ENCODE measurements at places on chromosomes 16 and 17. TPM values are rescaled to one million over a fixed set of nuclear protein-coding genes. Genes with fewer than 3 reads are reported as not detected.

Gene GNG13
- not detected for total RNA-seq

DNA sequence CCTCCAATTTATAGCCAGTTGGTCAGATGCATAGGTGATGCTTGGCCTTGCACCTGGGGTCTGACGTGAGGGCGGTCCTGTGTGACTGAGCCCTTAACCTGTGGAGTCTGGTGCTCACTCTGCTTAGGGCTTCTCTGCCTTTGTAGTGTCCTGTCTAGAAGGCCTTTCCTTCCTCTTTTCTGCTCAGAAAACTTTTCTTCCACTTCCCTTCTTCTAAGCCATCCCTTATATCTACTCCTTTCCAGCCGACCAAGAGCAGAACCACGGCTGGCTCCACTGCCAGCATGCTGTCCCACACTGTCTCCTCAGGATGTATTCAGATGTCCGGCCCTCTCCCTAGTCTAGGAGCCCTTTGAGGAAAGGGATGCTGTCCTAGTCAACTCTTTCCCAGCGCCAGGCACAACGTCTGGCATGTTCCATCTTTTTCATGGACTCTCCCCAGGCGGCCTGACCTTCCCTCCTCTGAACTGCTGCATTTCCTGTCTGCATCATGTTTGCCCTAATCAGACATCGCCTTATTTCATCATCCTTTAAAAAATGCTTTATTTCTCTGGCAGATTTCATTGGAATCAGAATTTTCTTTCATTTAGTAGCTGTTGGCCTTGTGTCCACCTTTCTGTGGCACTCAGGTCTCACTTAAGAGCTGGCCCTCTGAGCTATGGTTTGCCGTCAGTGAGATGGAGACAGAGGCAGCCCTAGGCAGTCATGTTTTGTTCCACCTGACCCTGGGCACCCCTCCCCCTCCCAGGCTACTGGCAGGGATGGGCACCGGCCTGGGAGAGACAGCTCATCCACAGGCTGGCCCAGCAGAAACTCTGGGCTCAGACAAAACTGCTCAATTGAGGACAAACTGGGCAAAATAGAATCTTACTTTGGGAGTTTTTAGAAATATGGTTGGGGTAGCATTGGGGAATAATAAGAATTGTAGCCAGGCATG is 15.5 kb upstream of the BRCA1 start:
- no peaks in the 10 kb centered on the region for H3K4me1 ChIP-seq
- DNase-seq = no peak
- no peaks in the 10 kb centered on the region for H3K27me3 ChIP-seq
- H3K36me3 ChIP-seq = no peaks in the 10 kb centered on the region
- no peak overlapping the region for H3K4me3 ChIP-seq

DNA sequence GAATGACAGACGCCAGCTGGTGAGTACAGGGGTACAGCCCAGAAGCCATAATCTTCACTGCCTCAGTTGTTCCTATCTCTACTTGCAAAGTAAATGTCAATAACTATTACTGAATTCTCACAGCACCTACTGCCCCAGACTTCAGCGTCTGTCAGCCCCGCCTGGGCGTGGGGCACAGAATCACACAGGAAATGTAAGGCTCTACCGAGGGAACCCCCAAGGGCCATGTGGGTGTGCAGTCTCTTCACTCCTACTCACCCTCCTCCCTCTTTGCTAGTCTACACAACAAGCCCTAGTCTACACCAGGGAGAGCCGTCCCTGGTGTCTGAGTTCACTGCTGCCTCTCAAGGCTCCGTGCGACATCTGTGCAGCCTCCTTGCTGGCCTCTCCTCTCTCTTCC is 4.5 kb downstream of the NPTX1 start:
- DNase-seq = no peak
- peaks cover 2% of the 10 kb centered on the region for H3K27me3 ChIP-seq
- no peaks in the 10 kb centered on the region for H3K36me3 ChIP-seq
- H3K4me1 ChIP-seq = peaks cover 25% of the 10 kb centered on the region
- H3K27ac ChIP-seq = no peak overlapping the region
- H3K4me3 ChIP-seq = no peak overlapping the region

Gene CDH5
- 58.6 TPM for total RNA-seq

- no peaks in the 10 kb centered on the region for H3K36me3 ChIP-seq
- H3K27ac ChIP-seq = no peak overlapping the region
- no peak overlapping the region for H3K4me3 ChIP-seq
- H3K4me1 ChIP-seq = peaks cover 4% of the 10 kb centered on the region
- DNase-seq = no peak
Observed at GRCh38 chr16:10813099-10813455, 5.5 kb downstream of the TVP23A start.

DNA sequence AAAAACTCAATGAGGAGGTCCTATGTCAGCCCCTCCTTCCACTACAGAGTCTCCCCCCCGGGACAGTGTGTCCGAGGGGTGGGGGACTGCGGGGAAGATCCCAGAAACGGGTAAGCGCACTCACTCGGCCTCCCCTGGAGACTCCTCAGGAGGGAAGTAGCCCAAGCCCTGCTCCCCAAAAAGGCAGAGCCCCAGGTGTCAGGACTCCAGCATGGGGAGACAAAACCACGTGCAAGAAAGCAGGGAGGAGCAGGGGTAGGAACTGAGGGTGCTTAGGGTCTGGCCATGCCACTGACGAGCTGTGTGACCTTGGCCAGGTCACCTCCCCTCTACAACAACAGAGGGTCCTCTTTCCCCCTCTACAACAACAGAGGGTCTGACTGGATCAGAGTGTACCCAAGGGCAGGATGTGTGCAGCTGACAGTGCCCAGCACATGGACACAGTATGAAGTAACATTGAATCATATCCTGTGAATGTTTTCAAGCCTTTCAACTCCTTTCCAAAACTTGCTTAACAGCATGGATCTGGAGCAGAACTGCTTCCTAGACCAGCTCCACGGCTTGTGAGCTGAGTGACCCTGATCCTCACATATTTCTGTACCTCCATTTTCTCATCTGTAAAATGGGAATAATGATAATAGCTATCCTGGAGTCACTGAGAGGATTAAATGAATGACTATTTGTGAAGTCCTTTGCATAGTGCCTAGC is 2.1 kb upstream of the NAGS start:
- H3K4me3 ChIP-seq = no peak overlapping the region
- H3K27me3 ChIP-seq = peaks cover 18% of the 10 kb centered on the region
- no peak for DNase-seq
- H3K36me3 ChIP-seq = no peaks in the 10 kb centered on the region
- peaks cover 22% of the 10 kb centered on the region for H3K4me1 ChIP-seq
- H3K27ac ChIP-seq = no peak overlapping the region

Gene HAP1
- total RNA-seq = 0.14 TPM

DNA sequence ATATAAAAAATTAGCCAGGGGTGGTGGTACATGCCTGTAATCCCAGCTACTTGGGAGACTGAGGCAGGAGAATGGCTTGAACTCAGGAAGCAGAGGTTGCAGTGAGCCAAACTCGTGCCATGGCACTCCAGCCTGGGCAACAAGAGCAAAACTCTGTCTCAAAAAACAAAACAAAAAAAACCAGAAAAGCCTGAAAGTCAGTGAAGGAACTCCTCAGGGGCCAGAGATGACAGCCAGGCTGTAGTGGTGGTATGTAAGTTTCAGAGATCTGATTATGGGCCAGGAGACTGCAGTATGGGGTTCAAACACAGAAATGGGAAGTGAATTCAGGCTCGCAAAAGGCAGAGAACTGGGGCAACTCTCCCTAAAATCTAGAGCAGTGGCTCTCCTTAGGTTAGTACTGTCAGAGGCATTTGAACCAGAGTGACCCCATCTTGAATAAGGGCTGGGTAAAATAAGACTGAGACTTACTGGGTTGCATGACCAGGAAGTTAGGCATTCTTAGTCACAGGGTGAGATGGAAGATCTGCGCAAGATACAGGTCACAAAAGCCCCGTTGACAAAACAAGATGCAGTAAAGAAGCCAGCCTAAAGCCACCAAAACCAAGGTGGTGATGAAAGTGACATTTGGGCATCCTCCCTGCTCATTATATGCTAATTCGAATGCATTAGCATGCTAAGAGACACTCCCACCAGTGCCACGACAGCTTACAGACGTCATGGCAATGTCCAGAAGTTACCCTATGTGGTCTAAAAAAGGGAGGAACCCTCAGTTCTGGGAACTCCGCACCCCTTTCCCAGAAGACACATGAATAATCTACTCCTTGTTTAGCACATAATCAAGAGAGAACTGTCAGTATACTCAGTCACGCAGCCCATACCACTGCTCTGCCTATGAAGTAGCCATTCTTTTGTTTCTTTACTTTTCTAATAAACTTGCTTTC is 120.2 kb upstream of the XYLT1 start:
- H3K27me3 ChIP-seq = no peaks in the 10 kb centered on the region
- H3K4me1 ChIP-seq = no peaks in the 10 kb centered on the region
- no peak overlapping the region for H3K27ac ChIP-seq
- H3K36me3 ChIP-seq = no peaks in the 10 kb centered on the region
- no peak overlapping the region for H3K4me3 ChIP-seq

Gene CPSF4L
- not detected for total RNA-seq

- peak overlapping the region; percentile 94 for H3K27ac ChIP-seq
- peak overlapping the region; percentile 66 for H3K4me3 ChIP-seq
Observed at GRCh38 chr17:35586569-35587073, 501 bp upstream of the AP2B1 start.

GRCh38 chr16:81263470-81264220 is 25.2 kb downstream of the BCO1 start:
- H3K27me3 ChIP-seq = no peaks in the 10 kb centered on the region
- H3K4me3 ChIP-seq = no peak overlapping the region
- no peak for DNase-seq

Gene ACAP1
- total RNA-seq = 18.5 TPM

DNA sequence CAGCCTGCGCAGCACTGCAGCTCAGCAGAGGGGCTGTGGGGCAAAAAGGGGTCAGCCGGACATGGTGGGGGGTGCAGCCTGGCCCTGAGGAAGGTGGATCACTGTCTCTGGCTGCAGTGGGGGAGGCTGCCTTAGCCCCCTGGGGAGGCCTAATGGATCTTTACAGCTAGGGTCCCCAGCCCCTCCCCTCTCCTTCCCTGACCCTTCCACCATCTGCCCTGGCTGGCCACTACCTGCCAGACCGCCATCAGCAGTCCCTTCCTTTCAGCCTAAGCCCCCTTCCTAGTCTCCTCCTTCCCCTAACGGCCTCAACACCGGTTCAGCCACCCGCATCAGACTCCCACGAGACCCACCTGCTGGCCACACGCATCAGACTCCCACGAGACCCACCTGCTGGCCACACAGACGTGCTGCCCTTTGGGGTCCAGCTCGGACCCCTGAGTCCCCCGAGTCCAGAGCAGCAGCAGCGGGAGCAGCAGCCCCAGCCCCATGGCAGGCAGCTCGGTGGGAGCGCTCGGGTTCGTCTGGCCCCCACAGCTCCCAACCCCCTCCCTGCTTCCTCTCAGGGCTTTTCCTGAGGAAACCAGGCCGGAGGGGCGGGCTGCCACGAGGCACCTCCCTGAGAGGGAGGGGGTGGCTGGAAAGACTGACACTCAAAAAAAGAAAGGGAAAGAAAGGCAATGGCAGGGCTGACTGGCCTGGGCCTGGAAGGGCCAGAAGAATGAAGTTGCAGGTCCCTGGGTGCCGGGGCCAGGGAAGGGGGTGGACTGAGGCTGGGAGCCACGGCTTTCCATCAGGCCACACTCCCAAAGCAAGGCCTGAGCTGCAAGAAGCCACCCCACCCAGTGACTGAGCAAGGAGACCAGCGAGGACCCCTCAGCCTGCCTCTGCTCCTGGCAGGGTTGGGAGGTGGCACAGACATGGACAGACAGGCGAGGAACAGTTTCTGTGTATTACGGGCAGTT is at the start of gene SCARF1:
TSS of gene SCARF1 (minus strand) at position 526 of the 965 bp plus-strand sequence. CDS start at position 491, 35 bp downstream.
- H3K4me3 ChIP-seq = peak within 1 kb of the TSS; percentile 56
- H3K4me1 ChIP-seq = peaks cover 61% of the 10 kb centered on the region
- peak; percentile 87 for DNase-seq
- H3K27me3 ChIP-seq = no peaks in the 10 kb centered on the region
- H3K36me3 ChIP-seq = peaks cover under 1% of the 10 kb centered on the region

Gene STH
- not detected for total RNA-seq

DNA sequence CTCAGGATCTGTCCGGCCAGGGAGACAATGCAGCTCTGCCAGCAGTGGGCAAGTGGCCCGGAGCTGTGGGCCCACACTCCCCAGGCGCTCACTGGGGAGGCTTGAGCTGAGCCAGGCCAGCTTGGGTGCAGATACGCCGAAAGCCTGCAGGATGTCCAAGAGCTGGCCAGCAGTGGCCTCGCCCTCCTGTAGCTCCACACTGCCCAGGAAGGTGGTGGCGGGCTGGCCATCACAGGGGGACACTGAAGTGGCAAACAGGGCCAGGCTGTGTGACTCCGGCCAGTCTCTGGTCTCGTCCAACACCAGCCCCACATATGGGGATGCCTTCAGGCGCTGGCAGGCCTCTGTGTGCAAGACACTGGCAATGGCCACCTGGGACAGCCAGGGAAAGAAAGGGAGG is 9.6 kb downstream of the C17orf113 start:
- peaks cover 11% of the 10 kb centered on the region for H3K4me1 ChIP-seq
- H3K27ac ChIP-seq = no peak overlapping the region
- DNase-seq = no peak
- H3K27me3 ChIP-seq = no peaks in the 10 kb centered on the region
- H3K4me3 ChIP-seq = no peak overlapping the region

Gene PRDM7
- not detected for total RNA-seq

DNA sequence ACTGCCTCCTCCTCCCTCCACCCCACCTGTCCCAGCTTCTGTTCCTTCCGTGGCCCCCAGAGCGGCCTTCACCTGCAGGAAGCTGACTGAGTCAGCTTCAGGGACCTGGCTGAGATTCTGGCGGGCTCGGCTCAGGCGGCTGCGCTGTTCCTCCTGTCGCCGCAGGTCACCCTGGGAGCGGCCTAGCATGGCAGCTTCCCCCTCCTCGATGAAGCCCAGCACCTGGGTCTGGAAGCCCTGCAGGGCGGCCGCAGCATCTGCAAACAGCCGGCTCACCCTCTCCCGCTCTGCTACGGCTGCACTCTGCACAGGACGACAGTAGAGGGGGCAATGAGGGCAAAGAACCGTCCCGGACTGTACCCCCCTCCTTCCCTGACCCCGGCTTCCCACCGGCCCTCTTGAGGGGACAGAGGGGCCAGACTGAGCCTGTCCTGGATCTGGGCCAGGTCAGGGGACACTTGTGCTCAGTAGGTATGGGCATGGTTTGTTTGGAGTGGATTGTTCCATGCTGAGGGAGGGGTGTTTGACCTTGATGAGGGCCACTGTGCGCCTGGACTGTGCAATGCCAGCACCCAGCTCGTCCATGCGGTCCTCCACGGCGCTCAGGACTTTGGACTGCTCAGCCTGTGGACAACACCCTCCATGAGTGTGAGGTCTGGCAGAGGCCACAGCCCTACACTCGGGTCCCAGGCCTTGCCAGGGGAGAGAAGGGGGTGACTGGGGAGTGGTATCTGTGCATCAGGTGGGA is 2.0 kb downstream of the TRIM47 start:
- peaks cover 3% of the 10 kb centered on the region for H3K27me3 ChIP-seq
- peak; percentile 87 for DNase-seq
- H3K36me3 ChIP-seq = peaks cover 7% of the 10 kb centered on the region
- H3K4me1 ChIP-seq = peaks cover 60% of the 10 kb centered on the region

DNA sequence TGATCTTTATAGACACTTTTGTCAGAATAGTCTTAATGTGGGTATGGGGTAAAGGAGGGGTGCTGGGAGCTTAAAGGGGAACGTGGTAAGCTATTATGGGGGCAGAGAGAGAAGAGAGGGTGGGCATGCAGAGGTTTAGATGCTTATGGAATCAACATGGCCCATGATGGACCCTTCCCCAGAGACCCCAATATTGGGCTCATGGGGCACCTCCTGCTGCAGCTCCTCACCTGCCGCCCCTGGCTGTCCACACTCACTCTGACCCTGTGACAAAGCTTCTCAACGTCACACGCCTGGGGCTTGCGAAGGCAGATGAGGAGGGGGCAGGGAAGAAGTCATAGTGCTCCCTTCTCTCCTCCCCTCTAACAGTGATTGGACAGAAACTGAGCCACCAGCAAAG is 95.3 kb downstream of the SHISA6 start:
- H3K4me1 ChIP-seq = no peaks in the 10 kb centered on the region
- H3K4me3 ChIP-seq = no peak overlapping the region
- H3K36me3 ChIP-seq = no peaks in the 10 kb centered on the region
- H3K27ac ChIP-seq = no peak overlapping the region
